ENCODE measurements at places on chromosomes 16 and 17.

- DNase-seq, result no peak
These were observed 62.4 kb upstream of the MED9 start for GRCh38 chr17:17414341-17414805.

DNA sequence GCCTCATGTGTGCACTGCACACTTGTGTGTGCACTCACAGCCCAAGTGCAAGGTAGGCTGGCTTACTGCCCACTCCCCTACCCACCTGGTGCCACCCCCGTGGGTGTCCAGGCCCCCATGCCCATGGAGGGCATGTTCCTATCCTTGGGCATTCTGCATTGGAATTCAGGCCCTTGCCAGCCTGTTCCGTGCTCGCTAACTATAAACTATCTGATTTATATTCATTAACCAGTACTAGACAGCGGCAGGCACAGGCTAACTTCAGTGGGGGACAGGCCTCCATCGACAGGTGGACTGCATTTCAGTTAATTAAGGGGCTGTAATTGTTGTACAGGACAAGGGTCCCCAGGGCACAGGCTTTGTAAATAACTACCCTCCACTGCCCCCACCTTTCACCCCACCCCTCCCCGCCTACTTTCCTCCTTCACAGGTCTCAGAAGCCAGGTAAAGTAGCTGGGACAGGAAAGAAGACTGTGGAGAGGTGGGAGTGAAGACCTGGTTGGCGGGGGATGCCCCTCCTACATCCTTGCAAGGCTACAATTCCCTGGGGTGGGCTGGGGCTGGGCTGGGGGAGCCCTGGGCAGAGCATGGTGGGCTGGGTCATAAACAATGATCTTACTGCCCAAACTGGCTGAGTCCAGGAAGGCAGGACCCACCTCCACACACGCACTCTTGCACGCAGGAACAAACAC, 119.0 kb upstream of the LHX1 start:
- no peak for DNase-seq

DNA sequence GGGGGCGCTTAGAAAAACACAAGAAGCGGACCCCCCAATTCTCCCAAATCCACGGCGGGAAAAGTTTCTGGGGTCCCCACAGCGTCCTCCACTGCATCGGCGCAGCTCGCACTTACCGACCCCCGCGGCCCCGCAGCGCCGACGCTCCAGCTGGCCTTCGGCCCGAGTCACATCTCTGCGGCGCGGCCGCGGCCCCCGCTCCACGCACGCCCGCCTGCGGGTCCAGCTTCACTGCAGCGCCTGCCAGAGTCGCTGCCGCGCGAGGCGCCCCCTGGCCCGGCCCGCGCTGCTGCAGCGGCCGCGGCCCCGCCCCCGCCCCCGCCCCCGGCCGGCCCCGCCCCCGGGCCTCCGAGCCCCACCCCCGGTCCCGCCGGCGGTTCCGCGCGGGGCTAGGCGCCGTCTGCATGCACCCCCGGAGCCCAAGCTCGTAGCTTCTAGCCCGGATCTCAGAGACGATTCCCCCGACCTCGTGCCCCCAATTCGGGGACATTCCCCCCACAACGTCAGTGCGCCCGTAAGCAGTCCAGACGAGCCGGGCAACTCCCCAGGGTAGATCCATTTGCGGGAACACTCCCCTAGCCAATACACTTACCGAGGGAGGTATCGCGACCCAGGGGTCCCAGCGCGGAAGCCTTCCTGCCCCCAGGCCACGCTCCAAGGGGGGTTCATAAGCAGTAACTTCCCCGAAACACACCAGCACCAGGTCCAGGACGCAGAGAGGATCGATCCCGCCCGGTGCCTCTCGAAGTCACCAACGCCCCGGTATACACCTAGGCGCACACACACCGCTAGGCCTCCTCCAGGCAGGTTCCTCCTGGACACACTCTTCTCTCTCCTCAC, at the start of gene GPRC5B:
TSS of gene GPRC5B (minus strand) at position 238 of the 840 bp plus-strand sequence. CDS start 12,003 bp downstream, outside the sequence.
- DNase-seq, result peak; percentile 33

DNA sequence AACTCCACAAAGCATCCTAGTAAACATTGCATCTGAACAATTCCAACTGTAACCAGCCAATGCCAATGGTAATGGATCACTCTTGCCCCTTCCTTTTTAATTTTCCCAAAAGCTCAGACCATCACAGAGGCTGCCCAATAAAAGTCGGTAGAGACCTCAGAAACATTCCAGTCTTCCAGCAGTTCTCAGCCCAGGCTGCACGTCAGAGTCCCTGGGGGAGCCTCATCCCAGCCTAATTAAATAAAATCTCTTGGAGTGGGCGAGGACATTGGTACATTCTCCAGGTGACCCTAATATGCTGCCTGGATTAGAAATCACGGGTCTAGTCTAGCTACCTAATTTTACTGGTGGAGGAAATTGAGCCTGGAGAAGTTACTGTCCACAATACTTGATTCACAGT, 117.1 kb upstream of the MYOCD start:
- DNase-seq, result no peak

DNA sequence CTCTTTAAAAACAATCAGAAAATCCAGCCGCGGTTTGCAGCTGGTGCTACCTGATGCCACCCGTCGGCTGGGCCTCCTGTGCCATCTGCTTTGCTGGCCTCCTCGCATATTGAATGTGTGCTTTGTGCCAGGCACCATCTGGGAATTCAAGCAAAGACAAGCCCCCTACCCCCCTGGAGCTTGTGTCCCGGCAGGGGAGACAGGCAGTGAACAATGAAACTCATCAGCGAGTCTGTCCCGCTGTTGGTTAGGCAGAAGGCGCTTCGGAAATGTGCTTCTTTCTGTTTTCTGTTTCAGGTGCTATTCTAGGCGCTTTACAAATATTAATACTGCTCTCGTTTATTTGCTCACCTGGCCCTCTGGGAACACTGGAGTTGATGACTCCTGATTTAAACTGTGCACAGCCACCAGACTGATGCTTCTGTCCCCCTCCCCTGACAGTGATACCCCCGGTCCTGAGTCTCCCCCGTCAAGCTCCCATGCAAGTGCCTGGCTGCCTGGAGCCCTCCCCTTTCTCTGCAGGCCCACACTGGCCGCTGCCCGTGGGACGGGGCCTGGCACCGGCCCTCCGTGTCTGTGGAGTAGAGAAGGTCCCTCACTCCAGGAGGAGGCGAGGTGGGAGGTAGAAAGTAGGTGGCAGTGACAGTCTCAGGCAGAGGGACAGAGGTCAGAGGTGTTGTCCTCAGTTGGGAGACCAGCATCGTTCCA, 126.1 kb upstream of the PLCG2 start:
- DNase-seq, result no peak

DNA sequence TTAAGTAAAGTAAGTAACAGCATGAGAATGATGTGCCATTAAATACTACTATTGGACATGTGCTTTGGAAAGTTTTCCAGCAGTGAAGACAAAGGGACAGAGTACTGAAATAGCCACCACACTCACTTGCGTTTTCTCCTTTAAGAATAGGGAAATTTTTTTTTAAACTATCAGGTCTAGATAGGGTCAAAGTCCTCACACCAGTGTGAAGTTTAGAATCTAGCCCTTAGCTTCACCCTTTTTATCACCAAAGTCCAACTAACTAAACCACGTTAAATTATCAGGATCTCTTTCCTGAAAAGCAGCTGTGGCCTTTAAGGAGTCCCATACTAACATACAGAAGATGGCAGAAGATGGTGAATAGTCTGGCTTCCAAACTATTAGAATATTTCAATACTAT, 180.9 kb downstream of the ZNF18 start:
- no peak for DNase-seq

- DNase-seq, result no peak
These were observed 21.4 kb upstream of the NPTX1 start for GRCh38 chr17:80497726-80498241.

- DNase-seq, result peak; percentile 96
These were observed at the start of gene SPECC1 for GRCh38 chr17:20009302-20010098. SPECC1 (plus strand) TSS chr17:20009359; CDS start chr17:20096652, 87,293 bp downstream.

DNA sequence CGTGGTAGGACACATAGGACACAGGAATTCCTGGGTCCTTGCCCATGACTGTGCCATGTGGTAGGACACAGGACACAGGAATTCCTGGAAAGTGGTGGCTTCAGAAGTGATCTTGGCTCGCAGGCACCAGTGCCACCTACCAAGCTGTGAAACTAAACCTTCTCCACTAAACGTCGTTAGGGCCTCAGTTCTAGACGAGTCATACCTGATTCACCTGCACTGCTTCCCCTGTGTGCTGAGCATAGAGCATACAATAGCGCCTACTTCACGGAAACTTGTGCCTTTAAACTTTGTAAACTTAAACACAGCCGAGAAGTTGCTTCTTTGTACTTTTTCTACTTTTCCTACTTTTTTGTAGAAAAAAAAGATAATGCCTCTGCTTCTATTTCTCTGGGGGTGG, 4.8 kb downstream of the SOX8 start:
- no peak for DNase-seq

DNA sequence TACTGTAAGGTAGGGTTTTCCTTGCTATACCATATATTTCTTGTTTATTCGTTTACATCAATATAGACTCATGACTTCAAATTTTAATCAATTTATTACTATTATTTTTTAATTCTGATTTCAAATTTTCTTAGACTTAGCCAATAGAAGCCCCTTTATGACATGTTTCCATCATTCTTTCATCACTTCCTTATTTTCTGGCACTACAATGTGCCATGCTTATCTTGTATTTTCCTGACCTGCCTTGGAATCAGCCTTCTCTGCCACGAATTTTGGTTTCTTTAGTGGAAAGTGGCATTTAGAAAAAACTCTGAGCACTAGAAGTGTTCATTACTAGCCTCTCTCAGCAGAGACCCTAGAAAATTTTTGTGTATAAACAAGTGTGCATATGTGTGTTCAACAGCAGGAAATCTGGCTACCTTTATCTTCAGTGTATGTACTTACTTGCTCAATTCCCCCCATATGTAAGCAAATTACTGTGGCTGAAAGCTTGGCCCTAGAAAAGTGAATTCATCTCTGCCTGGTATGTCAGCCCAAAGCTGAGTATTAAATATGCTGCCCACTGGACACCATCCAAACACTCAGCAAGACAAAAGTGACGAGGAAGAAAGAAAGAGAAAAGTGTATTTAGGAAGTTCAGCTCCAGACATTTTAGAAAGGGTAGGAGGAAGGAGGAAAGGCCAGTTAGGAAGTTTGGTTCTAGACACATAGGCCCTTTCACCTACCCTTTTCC, 4.0 kb downstream of the STXBP4 start:
- no peak for DNase-seq

- DNase-seq, result no peak
These were observed 6.1 kb upstream of the NLRC5 start for GRCh38 chr16:56983211-56983751.

- DNase-seq, result no peak
These were observed 78.6 kb upstream of the ZFHX3 start for GRCh38 chr16:73126525-73126853.

- no peak for DNase-seq
These were observed 12.4 kb downstream of the ZSCAN10 start for GRCh38 chr16:3086596-3087242.

- DNase-seq, result no peak
These were observed 20.7 kb downstream of the RNF112 start for GRCh38 chr17:19431691-19432090.

Data from activated B cell treated with CpG ODN at 0.5 μM for 24 hours (primary cell).